ENCODE measurements at places on chromosomes 16 and 17. TPM values are rescaled to one million over a fixed set of nuclear protein-coding genes. Genes with fewer than 3 reads are reported as not detected.

The ECI1 gene
- polyA plus RNA-seq, result 343 TPM

The IRX5 gene
- polyA plus RNA-seq, result 22.0 TPM

The PRKCB gene
- 1.5 TPM for polyA plus RNA-seq

The ZNF689 gene
- polyA plus RNA-seq, result 17.9 TPM

The TNP2 gene
- not detected for polyA plus RNA-seq

The MT1M gene
- not detected for polyA plus RNA-seq

The CRHR1 gene
- polyA plus RNA-seq, result not detected

The RPL19 gene
- polyA plus RNA-seq, result 761 TPM

The CACNG5 gene
- polyA plus RNA-seq, result not detected

The GSDMA gene
- not detected for polyA plus RNA-seq

The DBNDD1 gene
- polyA plus RNA-seq, result 5.1 TPM

The TMEM220 gene
- 2.8 TPM for polyA plus RNA-seq
